Prostate gland (tissue), 2 donors: ENCODE measurements at places on chromosomes 6 and 20. TPM values are rescaled to one million over a fixed set of nuclear protein-coding genes. Genes with fewer than 3 reads are reported as not detected.

Gene CDH26
- total RNA-seq, result 30.6 TPM

Gene FAM184A
- total RNA-seq, result 7.6 TPM

Gene PTGIS
- 12.9 TPM for total RNA-seq

DNA sequence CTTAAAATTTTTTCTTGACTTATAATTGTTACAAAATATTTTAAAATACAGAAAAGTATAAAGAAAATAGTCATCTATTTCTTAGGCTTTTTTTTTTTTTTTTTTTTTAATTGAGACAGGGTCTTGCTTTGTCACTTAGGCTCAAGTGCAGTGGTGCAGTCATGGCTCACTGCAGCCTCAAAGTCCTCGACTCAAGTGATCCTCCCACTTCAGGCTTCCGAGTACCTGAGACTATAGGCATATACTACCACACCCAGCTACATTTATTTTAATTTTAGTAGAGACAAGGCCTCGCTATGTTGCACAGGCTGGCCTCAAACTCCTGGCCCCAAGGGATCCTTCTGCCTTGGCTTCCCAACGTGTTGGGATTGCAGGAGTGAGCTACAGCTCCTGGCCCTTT, 5.3 kb upstream of the ACAT2 start:
- DNase-seq, result no peak

DNA sequence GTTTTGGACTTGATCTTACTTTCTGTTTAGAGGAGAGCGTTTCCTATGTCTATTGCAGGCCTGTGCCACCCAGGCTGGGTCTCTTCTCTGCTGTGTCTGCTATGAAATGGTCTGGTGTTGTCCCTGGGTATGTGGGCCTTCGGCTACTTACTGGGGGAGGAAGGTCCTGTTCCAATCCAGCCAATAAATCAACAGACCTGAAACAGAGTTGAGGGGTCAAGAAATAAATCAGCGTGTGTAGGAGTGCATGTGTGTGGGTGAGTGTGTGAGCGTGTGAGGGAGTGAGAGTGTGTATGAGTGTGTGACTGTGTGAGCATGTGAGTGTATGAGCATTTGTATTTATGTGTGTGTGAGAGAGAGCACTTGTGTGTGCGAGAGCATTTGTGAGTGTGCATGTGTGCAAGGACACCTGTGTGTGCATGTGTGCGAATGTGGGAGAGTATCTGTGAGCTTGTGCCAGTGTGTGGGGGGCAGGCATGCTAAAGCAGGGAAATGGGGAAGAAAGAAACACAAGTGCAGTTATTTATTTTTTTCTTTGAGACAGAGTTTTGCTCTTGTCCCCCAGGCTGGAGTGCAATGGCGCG, 86.3 kb upstream of the PMEPA1 start:
- DNase-seq, result no peak

DNA sequence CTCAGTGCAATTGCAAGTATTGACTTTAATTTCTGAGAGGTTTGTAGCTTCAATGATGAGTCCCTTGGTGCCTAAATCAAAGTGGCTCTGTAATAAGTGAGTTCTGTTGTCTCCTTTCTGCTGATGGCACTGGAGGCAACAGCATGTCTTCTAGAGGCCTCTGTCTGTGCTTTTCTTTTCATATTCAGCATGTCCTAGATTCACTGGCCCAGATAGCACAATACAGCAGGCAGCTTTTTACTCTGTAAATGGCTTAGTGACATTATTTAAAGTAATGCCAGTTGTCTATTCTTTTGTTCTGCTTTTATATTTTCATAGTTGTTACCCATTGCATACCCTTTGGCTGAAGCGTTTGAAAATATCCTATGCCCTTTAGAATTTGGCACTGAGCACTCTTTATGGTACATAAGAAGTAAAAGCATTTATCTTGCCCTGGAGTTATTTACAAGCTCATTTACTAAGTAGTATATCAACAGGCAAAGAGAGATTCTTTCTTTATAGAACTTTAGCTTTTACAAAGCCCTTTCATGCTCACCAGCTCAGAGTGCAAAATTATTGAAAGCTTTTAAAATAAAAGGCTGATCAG, 271.5 kb upstream of the KCNQ5 start:
- DNase-seq, result no peak

DNA sequence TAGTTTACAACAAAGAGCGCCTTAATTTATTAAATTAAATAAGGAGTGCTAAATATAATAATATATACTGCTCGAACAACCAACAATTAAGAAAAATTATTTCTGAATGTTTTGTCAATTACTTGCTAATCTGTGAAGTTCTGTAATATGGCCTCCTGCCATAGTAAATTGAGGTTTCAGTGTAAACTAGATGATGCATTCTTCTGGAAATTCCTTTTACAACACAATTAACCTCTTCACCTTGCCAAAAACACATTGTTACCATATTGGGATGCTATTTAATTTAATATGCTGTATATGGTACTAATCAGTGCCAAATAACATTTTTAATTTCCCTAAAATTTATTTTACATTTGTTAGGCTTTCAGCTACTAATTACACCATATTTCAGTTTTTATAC, 808.4 kb upstream of the CITED2 start:
- no peak for DNase-seq

DNA sequence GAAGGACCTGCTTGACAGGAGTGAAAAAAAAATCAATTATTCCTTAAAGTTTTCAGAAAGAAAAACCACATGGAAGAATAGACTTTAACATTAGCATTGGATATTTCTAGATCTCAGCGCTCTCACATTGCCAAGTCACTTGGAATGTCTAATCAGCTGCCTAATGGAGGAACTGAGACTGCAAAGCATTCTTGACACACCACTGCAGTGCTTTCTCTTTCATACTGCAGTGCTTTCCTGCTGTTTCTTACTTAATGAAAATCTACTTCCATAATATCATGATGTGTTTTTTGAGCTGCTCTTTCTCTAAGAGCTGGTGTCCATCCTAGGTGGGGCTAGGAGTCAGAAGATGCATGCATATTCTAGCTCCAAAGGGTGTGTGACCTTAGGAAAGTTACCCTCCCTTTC, 20.4 kb upstream of the MCM3 start:
- no peak for DNase-seq

DNA sequence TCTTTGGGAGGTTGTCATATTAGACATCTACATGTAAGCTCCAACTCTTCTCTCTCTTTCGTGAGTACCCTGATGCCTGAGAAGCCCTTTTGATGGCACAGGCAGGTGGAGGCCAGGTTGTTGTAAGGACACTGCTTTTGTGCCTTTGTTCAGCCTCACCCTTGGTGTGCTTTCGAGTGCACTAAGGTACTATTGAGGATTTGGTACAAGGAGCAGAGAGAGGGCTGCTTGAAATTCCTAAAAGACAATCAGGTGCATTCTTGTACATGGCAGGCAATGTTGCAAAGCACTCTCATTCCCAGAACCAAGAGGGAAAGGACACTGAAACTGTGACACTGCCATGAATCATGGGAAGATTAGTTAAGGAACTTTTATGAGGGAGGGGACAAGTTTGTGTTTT, 19.1 kb downstream of the BMP2 start:
- no peak for DNase-seq

DNA sequence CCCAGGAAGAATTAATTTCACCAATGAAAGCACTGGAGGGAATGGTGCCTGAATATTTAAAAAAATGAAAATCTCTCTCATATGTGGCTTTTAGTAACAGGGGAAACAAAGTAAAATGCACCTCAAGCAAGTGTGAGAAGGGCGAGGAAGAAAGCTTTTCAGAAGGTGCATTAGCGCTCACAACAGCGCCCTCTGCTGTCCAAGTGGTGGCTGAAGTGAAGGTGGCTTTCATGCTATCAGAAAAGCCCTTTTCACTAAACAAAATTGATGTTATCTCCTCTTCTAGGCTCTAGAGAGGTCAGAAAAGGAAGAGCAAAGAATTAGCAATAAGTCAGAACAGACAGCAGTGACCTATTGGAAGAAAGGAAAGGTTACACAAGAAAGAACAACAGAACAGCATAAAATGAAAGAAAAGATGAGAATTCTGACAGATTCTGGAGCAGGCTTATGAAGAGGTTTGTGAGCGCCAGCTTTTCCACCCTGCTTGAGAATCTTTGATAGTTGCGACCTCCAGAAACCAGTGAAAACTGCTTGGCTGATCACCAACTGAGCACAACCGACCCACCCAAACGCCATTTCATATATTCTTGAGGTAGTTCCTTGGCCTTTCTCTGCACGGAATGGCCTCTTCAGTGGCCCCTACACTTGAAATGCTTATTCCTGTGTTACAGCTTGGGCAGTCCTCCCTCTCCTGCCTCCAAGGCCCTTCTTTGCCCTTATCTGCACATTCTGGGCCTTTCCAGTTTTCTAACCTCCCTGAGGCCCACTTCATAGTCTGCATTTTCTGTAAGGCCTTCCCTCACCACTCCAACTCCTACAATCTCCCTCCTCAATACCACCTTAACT, 45.3 kb downstream of the SMLR1 start:
- peak; percentile 39 for DNase-seq

GRCh38 chr20:48186915-48187314, 401.6 kb upstream of the SULF2 start:
- no peak for DNase-seq

- no peak for DNase-seq
These were observed 30.6 kb downstream of the FAM229B start for GRCh38 chr6:112118034-112118433.

GRCh38 chr6:118704915-118705314, 53.5 kb upstream of the CEP85L start:
- no peak for DNase-seq

- no peak for DNase-seq
These were observed 12.1 kb upstream of the MLN start for GRCh38 chr6:33815854-33816253.

DNA sequence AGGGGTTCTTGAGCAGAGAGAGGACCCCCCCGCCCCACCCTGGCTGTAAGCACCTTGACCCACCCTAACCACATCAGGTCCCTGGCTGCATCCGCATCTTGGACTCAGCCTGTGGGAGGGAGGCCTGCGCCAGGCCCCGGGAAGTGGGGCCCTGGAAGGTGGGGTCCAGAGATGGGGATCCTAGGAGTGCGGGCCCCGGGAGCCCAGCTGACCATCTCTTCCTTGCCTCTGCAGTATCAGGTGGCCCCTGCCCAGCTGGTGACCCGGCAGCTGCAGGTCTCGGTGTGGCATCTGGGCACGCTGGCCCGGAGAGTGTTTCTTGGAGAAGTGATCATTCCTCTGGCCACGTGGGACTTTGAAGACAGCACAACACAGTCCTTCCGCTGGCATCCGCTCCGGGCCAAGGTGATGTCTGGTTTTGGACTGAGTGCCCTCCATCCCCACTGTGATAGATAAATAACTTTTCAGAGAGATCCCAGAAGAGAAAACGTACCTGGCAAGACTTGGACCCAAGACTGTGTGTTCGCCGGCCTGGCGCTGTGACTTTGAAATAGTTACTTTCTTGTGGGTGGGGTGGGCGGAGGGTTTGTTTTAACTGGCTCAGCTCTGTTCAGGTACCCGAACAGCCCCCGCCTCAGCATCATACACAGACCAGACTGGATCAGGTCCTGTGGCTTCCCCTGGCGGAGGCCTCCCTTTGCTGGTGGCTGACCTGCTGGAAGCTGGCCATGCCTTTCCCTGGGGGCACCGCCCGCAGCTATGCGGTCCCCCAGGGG, 62.0 kb downstream of the EZR start:
- DNase-seq, result no peak

GRCh38 chr6:137136065-137136464, 37.4 kb downstream of the IL22RA2 start:
- no peak for DNase-seq
